ENCODE measurements at places on chromosomes 6 and 20.

DNA sequence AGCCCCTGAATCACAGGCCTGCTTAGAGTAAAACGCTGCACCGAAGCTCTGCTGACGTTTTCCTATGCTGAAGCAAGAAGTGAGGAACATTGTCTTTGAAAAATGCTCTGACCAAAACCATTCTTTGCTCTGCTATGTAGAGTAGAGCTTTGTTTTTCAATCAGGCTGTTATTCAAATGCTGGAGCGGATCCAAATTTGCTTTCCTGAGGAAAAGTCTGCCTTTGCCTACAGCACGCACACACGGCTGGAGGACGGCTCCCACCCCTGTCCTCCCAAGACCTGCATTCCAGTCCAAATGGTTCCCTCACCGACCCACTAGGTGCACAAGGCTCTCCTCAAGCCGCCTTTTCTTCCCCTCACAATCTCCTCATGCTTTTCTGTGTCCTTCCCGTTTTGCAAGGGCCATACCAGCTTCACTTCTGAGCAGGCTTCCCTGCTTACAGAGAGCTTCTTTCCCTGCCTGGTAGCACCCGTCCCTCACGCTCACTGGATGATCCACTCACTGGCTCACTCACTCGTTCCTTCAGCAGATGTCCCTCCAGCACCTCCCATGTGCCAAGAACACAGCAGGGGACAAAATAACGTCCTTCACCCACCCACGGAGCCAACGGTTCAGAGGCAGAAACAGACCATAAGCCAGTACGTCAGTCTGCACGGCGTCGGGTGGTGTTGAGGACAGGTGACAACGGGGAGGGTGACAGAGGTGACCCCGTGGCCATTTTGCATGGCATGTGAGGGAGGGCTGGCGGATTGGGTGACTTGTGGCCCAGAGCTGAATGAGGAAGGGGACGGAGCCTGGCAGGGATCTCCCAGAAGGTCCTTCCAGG lies 137.9 kb upstream of the NEDD9 start:
- peaks cover 33% of the 10 kb centered on the region for H3K4me1 ChIP-seq
- H3K4me3 ChIP-seq: no peak overlapping the region

DNA sequence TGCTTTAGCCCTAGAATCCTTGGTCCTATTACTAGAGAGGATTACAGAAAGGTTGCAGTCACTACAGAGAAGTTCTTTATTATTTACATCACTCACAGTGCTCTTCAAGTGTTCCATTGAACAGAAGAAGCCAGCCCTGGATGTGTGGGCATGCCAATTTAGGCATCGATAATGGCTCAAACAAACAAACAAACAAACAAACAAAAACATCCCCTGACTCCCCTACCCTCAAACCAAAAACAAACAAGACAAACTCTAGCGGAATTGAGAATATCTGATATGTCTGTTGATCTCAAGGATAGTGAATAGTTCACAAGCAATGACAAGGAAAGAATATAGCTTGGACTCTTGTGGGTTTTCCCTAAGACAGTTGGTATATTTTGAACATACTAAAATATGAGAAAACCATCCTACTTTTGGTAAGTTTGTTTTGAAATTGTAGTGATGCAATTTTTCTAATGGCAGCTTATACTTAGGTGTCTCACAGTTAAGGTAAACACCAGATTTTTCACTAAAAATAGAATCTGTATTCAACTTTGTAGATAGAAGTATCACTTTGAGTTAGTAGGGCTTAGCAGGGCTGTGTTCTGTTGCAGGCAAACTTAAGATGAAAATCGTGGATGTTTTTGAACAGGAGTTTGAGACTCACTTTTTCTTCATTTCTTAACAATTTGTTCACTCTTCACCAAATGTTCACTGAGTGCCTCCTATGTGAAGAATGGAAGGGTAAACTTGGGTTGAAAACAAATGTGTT lies 92.8 kb upstream of the FAM184A start:
- H3K27me3 ChIP-seq: no peaks in the 10 kb centered on the region
- no peak overlapping the region for H3K27ac ChIP-seq
- H3K36me3 ChIP-seq: no peaks in the 10 kb centered on the region
- DNase-seq: no peak
- no peak overlapping the region for H3K4me3 ChIP-seq
- H3K4me1 ChIP-seq: peaks cover 36% of the 10 kb centered on the region

DNA sequence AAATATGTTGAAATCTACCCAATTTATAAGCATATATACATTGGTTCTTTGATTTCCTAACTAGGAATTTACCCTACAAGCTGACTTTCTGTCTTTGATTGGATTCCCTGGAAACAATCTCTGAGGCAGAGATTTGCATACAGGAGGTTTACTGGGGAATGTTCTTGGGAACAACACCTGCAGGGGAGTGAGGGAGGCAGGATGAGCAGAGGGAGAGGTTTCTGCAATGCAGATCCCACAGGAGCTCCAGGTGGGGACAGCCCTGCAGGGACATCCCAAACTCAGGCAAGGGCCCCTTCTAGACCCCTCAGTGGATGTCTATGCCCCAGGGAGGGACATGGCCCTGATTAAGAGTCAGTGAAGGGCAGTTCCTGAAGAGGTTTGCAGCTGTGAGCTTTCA lies 95.2 kb upstream of the CCDC167 start:
- no peak overlapping the region for H3K4me3 ChIP-seq
- H3K36me3 ChIP-seq: no peaks in the 10 kb centered on the region
- H3K4me1 ChIP-seq: no peaks in the 10 kb centered on the region

DNA sequence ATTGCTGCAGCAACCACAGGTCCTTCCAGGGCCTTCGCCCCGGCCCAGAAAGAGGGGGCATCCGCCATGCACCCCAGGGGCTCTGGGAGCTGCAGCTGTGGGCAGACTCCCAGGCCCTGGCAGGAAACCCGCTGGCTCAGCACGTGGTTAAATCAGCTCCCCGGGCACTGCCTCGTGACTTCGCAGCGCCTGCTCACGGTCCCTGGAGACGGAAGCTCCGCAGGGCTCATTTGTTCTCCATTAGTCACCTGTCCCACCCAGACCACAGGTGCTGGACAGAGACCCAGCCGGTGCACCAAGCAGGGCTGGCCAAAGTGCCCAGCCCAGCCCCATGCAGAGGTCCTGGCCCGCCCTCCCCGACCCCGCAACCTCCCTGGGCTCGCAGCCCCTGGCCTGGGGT lies 14.7 kb downstream of the KCNQ2 start:
- no peak overlapping the region for H3K4me3 ChIP-seq
- H3K4me1 ChIP-seq: peaks cover 37% of the 10 kb centered on the region
- peak overlapping the region; percentile 39 for H3K27ac ChIP-seq
- H3K36me3 ChIP-seq: no peaks in the 10 kb centered on the region
- peaks cover 16% of the 10 kb centered on the region for H3K27me3 ChIP-seq
- no peak for DNase-seq

- no peak for DNase-seq
- no peaks in the 10 kb centered on the region for H3K36me3 ChIP-seq
- no peak overlapping the region for H3K27ac ChIP-seq
- H3K27me3 ChIP-seq: no peaks in the 10 kb centered on the region
Measured at GRCh38 chr6:39213195-39213920, 15.9 kb downstream of the KCNK5 start.

GRCh38 chr6:14455876-14456648 lies 338.5 kb downstream of the CD83 start:
- H3K36me3 ChIP-seq: no peaks in the 10 kb centered on the region
- no peak overlapping the region for H3K27ac ChIP-seq
- no peaks in the 10 kb centered on the region for H3K27me3 ChIP-seq
- peaks cover 60% of the 10 kb centered on the region for H3K4me1 ChIP-seq
- DNase-seq: no peak

- no peak overlapping the region for H3K27ac ChIP-seq
- H3K4me3 ChIP-seq: no peak overlapping the region
- no peak for DNase-seq
- H3K27me3 ChIP-seq: no peaks in the 10 kb centered on the region
Measured at GRCh38 chr6:20438462-20439070, 36.9 kb downstream of the E2F3 start.

DNA sequence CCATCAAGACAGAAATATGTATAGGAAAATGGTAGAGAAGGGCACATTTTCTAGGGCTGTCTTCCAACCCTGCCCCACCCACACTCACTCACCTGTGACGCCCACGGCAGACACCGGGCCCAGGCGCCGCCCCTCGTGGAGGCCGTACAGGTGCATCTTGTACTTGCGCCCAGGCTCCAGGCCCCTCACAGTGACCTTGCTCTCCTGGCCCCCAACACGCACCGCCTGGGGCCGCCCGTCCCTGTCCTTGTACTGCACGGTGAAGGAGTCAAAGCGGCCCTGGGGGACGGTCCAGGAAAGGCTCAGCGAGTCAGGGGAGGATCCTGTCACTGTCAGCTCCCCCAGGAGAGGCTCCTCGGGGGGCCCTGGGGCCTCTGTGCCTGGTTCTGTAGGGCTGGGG lies 19.8 kb downstream of the CYP21A2 start:
- H3K4me1 ChIP-seq: no peaks in the 10 kb centered on the region
- no peaks in the 10 kb centered on the region for H3K27me3 ChIP-seq
- peak overlapping the region; percentile 55 for H3K27ac ChIP-seq
- peaks cover 10% of the 10 kb centered on the region for H3K36me3 ChIP-seq
- no peak overlapping the region for H3K4me3 ChIP-seq
- DNase-seq: no peak

DNA sequence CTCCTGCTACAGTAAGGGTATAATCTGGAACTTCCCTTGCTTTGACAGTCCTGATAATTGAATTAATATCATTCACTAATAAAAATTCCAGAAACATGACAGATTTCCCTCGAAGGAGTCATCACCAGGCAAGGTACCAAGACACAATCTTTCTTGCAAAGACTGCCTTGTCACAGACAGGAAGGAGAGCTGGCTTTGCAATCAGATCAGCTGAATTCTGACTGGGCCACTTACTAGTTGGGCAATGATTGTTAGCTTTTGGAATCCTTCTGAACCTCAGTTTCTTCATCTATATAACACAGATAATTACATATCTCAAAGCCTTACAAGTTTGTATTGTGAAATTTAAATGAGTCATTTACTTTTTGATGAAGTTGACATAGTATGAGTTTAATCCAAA lies 344.2 kb downstream of the RFPL4B start:
- H3K36me3 ChIP-seq: no peaks in the 10 kb centered on the region
- H3K4me3 ChIP-seq: no peak overlapping the region
- no peak for DNase-seq

- H3K27ac ChIP-seq: no peak overlapping the region
- H3K4me1 ChIP-seq: peaks cover 7% of the 10 kb centered on the region
- H3K27me3 ChIP-seq: no peaks in the 10 kb centered on the region
Measured at GRCh38 chr20:41424011-41424410, 57.4 kb upstream of the EMILIN3 start.

DNA sequence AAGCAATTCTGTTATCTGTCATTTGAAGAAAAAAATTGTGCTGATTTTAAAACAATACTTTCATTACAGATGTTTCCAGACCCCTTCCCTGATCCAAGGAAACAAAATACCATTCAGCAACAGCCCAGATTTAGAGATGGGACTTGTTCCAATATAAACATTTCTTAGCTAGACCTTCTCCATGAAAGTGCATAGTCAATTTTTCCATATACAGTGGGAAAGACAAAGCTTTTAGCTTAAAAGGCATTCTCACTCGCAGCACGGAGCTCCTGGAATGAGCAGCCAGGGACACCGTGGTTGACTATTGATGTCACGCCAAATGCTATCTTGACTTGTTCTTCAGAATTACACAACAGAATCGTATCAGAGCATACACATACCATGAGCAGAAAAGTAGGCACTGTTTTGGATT lies 21.5 kb downstream of the LAMA4 start:
- no peaks in the 10 kb centered on the region for H3K27me3 ChIP-seq
- peak overlapping the region; percentile 85 for H3K27ac ChIP-seq
- no peaks in the 10 kb centered on the region for H3K36me3 ChIP-seq
- H3K4me1 ChIP-seq: peaks cover 99% of the 10 kb centered on the region
- no peak for DNase-seq
- peak overlapping the region; percentile 17 for H3K4me3 ChIP-seq

GRCh38 chr20:53664121-53664520 lies 70.5 kb upstream of the ZNF217 start:
- no peak overlapping the region for H3K27ac ChIP-seq
- H3K36me3 ChIP-seq: no peaks in the 10 kb centered on the region
- DNase-seq: no peak
- H3K4me3 ChIP-seq: no peak overlapping the region
- peaks cover 15% of the 10 kb centered on the region for H3K4me1 ChIP-seq
- H3K27me3 ChIP-seq: no peaks in the 10 kb centered on the region

- H3K36me3 ChIP-seq: peaks cover 21% of the 10 kb centered on the region
- no peak for DNase-seq
- no peak overlapping the region for H3K4me3 ChIP-seq
- H3K4me1 ChIP-seq: no peaks in the 10 kb centered on the region
- H3K27me3 ChIP-seq: no peaks in the 10 kb centered on the region
- H3K27ac ChIP-seq: no peak overlapping the region
Measured at GRCh38 chr20:43539975-43540672, 18.7 kb upstream of the SGK2 start.

DNA sequence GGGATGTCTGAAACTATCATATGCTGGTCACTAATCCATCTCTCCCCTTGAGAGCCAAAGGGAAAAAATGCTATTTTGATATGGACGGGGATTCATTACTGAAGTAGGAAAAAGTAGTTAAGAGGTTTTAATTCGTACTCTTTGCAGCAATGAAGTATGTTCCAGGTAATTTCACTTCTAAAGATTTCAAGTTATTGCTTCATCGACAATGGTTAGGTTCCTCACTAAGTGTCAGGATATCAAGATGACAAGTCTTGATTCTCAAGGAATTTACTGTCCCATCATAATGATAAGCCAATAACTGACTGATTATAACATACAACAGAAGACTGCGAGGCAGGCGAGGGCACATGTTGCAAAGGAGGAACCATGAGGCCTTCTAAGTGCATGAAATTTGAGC lies 57.0 kb downstream of the GMDS start:
- H3K27me3 ChIP-seq: no peaks in the 10 kb centered on the region

DNA sequence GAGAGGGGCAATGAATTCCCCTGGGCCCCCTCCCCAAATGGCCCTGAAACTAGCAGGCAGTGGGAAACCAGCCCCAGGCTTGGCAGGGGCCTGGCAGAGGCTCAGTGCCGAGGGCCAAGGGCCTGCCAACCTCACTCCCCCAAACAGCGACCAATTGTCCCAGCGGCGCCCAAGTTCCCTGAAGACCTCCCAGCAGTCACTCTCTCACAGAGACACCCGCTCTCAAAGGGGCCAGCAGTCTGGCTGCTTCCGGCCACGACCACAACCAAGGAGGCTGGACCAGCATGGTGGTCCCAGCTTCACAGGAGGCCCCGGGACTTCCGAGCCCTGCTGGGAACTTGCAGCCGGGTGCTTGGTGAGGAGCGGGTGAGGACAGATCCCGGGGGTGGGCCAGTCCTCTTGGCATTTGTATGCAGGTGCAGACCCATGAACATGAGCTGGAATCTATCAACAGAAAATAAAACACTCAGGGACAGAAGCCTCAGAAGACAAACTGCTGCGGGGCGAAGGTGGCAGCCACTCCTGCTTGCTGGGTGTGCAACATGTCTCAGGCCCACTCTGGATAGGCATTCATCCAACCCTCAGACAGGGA lies 17.5 kb upstream of the SIRPA start:
- no peak overlapping the region for H3K27ac ChIP-seq
- no peak for DNase-seq
- H3K36me3 ChIP-seq: no peaks in the 10 kb centered on the region
- peaks cover 20% of the 10 kb centered on the region for H3K4me1 ChIP-seq
